ENCODE measurements at places on chromosomes 5 and 9. TPM values are rescaled to one million over a fixed set of nuclear protein-coding genes. Genes with fewer than 3 reads are reported as not detected.

GRCh38 chr5:113264046-113264445 is 170.7 kb downstream of the TSSK1B start:
- DNase-seq: no peak

XRCC4 gene
- total RNA-seq: 3.5 TPM

GRCh38 chr5:38911933-38912332 is 66.1 kb downstream of the OSMR start:
- no peak for DNase-seq

DNA sequence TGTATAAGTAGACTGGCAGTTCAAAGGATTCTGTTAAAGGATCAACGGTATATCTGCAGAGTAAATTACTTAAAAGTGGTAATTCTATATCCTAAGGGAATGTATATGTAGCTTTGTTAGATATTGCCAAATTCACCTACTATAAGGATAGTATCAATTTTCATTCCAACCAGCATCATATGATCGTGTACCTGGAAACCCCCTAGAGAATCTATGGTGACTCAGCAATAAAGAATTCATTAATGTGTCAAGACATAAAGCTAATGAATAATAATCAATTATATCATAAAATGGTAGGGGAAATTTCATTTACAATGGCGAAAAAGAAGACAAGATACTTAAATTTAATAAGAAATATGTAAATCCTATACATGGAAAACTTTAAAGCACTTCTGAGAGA is 234.1 kb upstream of the ACTBL2 start:
- DNase-seq: no peak

DNA sequence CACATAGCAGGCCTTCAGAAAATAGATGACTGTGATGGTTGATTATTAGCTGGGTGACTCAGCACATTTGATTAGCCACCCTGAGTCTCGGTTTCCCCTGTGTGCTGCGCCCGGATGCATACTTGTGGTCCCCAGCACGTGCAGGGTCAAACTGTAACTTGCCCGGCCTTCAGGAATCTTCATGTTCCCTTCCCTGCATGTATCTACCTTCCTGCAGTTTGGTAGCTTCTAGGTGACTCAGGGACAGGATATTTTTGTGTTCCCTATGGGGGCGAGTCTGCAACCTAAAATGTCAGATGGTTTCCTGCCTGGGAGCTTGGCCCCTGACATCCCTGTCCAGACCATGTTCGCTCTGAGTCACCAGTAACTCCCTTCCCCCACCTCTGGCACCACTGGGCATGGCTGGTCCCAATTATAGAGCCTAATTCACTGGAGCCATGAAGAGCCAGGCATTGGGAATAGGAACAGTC is 13.2 kb downstream of the PTGS1 start:
- DNase-seq: peak; percentile 71

SLC36A2 gene
- total RNA-seq: not detected

GRCh38 chr9:79583952-79584654 is 12.3 kb downstream of the TLE4 start:
- DNase-seq: no peak

- DNase-seq: no peak
Observed at GRCh38 chr5:67002832-67003684, 193.5 kb downstream of the CD180 start.

GRCh38 chr9:115208501-115208900 is 90.5 kb upstream of the TNC start:
- DNase-seq: no peak

AK8 gene
- not detected for total RNA-seq

AFAP1L1 gene
- 219 TPM for total RNA-seq

PCDHA13 gene
- total RNA-seq: under 0.01 TPM

GFI1B gene
- not detected for total RNA-seq

GABRA1 gene
- not detected for total RNA-seq

PGM5 gene
- total RNA-seq: 27.5 TPM

- DNase-seq: no peak
Observed at GRCh38 chr5:174295702-174296436, 250.4 kb downstream of the NSG2 start.

- DNase-seq: no peak
Observed at GRCh38 chr5:171661143-171661542, 124.5 kb upstream of the SMIM23 start.

GRCh38 chr5:14143546-14143840 is 351 bp downstream of the TRIO start:
- no peak for DNase-seq

TMEM252 gene
- total RNA-seq: not detected

DNA sequence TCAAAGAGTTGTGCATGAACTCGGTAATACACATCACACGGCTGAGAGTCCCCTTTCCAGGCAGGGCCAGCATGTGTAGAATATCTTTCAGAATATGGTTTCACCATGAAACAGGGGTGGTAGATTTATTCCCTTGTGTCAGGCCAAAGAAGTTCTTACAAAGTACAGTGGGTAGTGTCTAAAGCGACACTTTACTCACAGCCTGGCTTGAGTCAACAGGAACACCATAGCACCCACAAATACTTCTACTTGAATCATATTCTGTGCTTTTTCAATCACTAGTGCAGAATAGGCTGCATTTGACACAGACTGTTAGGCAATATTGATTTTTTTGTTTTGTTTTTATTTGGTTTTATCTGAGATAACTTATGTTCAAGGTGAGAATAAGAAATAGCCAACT is 12.6 kb downstream of the LSM11 start:
- no peak for DNase-seq

ABCA2 gene
- 5.0 TPM for total RNA-seq

DNA sequence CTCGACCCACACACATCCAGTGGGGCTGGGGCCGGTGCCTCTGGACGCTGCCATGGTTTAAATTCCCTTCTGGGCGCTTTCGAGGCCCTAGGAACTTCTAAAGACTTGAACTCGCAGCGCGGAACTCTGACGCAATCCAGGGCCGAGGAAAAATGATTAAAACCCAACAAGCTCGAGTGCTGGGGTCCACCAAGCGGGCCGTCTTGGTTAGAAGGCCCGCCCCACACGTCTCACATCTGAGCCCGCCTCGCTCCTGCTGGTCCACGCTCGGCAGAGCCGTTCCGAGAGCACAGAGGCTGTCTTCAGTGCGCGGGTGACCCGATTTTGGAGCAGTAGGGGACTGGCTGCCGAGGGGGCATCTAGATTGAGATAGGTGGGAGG is 1.5 kb downstream of the CRHBP start:
- no peak for DNase-seq

PPIC gene
- total RNA-seq: 34.9 TPM

- no peak for DNase-seq
Observed at GRCh38 chr5:103487822-103488493, 74.6 kb downstream of the NUDT12 start.

- no peak for DNase-seq
Observed at GRCh38 chr5:56622141-56622540, 193.2 kb upstream of the MAP3K1 start.

NPDC1 gene
- 6.2 TPM for total RNA-seq

GRCh38 chr9:109652971-109653370 is 127.0 kb upstream of the PALM2AKAP2 start:
- DNase-seq: peak; percentile 63

CDH9 gene
- not detected for total RNA-seq

DNA sequence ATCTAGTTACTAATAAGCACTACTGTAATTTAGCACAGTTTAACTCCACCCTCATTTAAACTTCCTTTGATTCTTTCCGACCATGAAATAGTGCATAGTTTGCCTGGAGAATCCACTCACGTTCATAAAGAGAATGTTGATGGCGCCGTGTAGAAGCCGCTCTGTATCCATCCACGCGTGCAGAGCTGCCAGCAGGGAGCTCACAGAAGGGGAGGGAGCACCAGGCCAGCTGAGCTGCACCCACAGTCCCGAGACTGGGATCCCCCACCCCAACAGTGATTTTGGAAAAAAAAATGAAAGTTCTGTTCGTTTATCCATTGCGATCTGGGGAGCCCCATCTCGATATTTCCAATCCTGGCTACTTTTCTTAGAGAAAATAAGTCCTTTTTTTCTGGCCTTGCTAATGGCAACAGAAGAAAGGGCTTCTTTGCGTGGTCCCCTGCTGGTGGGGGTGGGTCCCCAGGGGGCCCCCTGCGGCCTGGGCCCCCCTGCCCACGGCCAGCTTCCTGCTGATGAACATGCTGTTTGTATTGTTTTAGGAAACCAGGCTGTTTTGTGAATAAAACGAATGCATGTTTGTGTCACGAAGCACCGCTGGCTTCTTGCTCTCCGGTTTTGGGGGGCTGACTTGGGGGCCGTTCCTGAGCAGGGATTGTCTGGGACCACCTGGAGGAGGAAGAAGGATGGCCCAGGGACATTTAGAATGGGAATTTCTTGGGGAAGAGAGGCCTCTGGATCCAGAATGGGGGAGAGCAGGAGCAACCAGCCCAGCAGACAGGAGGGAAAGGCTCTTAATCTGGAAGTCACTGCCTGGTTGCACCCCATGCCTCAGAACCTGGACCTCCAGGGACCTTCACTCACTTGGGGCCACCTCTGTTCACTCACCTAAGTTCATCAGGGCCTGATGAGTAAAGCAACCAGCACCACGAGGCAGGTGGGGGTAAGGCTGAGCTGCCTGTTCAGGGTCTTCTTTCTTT is 35.4 kb downstream of the CXXC5 start:
- DNase-seq: no peak

SLC34A3 gene
- not detected for total RNA-seq

GRCh38 chr9:2727966-2728613 is 10.8 kb downstream of the KCNV2 start:
- DNase-seq: peak; percentile 79

DNA sequence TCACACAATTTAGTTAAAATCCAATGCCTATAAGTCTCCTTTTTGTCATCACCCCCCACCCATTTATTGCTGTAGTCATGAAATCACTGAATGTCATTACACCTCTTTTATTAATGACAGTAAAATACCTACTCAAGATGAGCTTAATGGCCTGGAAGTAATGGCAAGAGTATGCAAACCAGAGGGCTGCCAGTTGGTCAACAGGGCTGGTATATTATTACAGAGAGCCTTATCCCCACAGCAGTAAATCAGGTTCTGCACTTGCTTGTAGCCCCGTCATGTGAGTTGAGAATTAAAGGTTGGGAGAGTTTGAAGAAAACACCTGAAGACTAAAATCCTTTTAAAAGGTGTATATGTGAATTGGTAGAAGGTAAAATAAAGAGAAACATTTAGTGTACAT is 372.4 kb downstream of the MAT2B start:
- no peak for DNase-seq

DNA sequence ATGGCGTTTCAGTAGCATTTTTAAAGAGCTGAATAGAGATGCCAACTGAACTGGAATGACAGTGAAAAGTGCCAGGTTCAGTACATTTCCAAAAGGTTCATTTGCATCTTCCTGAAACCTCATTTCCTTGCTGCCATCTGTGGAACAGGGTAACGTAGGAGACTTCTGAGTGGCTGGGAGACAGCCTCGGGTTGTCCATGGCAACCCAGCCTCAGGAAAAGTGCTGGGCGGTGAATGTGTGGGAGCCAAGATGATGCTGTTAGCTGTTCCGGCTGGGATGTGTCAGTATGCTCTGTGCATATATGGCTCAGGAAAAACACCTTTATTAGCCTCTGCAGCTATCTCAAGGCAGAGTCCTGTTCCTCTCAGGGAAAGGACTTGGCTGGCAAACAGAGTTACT is 87.5 kb downstream of the KLHL3 start:
- no peak for DNase-seq

GRCh38 chr9:88041447-88041846 is 67.1 kb upstream of the CDK20 start:
- no peak for DNase-seq
